GOT3 (cell line): ENCODE measurements at places on chromosomes 7 and 10.
A peak's percentile ranks its signal among the peaks of the same experiment; 100 is the strongest.

GRCh38 chr10:5603091-5603847 is 63.1 kb downstream of the ASB13 start:
- no peak for DNase-seq

DNA sequence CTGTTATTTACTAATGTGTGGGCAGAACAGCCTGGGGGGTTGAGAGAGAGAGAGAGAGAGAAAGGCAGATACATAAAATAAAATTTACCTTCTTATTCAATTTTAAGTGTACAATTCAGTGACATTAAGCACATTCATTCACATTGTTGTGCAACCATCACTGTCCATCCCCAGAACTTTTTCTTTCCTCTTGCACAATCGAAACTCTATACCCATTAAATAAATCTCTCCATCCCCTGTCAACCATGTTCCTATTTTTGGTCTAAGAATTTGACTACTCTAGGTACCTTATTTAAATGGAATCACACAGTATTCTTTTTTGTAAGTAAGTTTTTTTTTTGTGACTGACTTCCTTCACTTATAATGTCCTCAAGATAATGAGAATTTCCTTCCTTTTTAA is 181.6 kb downstream of the SND1 start:
- DNase-seq, result no peak

- no peak for DNase-seq
These were observed 54.3 kb upstream of the WAC start for GRCh38 chr10:28478646-28479045.

- no peak for DNase-seq
These were observed 61.1 kb downstream of the PLXNA4 start for GRCh38 chr7:132515181-132515580.

- peak; percentile 29 for DNase-seq
These were observed 8.0 kb downstream of the TNS3 start for GRCh38 chr7:47573758-47574481.
